Stimulated activated CD8-positive, alpha-beta memory T cell treated with anti-CD3 and anti-CD28 coated beads, Interleukin-15, amount 100 ng/mL, for 1 hour (primary cell): ENCODE measurements at places on chromosomes 7 and 10.

GRCh38 chr10:88672041-88672440 is 7.8 kb downstream of the LIPF start:
- no peak for DNase-seq

DNA sequence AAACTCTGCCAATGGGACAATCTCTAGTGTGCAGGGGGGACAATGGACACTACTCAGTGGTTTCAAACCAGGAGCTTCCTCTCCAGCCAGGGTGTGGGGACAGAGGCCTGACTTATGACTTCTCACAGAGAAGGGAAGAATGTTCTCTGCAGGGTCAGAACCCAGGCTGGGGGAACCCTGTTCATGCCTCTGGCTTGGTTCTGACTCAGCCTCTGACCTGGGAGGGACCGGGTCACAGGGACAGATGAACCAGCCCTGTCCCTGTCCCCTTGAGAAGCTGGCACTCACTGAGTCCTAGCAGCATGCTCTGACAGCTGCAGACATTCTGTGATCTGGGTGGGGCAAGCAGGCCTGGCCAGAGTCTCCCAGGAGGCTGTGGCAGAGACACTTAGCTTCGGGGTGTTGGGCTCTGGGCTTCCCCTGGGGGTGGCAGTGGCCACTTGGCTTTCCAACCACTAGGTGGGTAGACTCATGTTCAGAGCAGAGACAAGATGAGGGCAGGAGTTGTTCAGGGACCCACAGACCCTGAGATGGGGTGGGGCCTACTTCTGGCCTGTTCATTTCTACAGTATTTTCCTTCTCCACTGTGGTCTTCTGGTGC is 13.6 kb downstream of the TSPAN15 start:
- no peak for DNase-seq

DNA sequence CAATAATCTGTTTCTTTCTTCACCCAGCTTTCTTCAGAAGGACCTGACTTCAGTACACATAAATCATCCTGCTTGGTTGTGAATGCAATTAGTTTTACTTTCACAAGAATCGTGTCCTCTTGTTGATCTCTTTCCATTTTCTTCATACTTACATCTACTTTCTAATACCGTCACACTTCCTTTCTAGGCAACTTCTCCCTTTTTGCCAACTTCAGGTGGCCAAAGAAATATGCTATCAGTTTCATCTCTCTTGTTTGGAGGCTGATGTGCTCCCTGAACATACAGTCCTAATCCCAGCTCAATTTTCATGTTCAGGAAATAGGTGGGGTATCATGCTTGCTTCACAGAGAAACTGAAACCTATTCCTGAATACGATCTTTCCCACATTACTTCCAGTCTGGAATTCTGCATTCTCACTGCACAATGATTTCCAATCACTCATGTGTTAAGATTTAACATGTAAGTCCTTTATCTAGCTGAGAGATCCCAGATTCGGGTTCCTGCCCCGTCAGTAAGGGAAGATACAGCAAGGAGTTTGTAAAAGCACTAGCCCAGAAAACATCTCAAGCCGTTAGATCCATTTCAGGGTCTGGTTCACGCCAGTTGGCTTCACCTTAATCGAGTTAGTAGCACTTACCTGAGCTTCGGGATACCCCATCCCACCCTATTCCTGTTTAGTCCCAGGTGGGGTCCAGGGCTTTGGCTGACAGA is 994 bp downstream of the SLC25A28 start:
- DNase-seq: no peak

- DNase-seq: no peak
These were observed 23.0 kb upstream of the C7orf33 start for GRCh38 chr7:148567524-148567923.

GRCh38 chr10:79431891-79432831 is 13.3 kb downstream of the ZCCHC24 start:
- DNase-seq: no peak

DNA sequence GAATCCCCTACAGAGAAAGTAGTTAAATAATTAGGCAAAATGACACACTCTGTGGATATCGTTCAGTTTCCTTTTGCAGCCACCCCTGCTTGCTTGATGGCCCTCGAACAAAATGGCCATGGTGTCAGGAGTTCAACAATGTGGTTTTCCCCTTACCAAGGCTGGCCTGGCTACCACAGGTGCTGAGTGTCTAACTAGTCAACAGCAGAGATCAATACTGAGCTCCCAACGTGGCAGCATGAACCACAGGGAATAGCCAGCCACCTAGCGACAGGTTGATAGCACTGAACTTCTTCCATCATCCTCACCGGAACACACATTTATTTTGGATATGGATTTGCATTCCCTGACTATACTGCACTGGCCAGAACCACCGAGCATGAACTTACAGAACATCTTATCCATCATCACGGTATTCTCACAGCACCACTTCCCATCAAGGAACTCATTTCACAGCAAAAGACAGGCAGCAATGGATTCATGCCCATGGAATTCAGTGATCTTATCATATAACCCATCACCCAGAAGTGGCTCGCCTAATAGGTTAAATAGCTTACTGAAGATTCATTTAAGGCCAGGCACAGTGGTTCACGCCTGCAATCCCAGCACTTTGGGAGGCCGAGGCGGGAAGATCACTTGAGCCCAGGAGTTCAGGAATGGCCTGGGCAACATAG is 6.3 kb downstream of the C10orf67 start:
- no peak for DNase-seq

GRCh38 chr7:150787321-150788281 is 12.6 kb downstream of the TMEM176B start:
- DNase-seq: no peak

GRCh38 chr7:47648275-47648925 is 66.5 kb upstream of the TNS3 start:
- no peak for DNase-seq

DNA sequence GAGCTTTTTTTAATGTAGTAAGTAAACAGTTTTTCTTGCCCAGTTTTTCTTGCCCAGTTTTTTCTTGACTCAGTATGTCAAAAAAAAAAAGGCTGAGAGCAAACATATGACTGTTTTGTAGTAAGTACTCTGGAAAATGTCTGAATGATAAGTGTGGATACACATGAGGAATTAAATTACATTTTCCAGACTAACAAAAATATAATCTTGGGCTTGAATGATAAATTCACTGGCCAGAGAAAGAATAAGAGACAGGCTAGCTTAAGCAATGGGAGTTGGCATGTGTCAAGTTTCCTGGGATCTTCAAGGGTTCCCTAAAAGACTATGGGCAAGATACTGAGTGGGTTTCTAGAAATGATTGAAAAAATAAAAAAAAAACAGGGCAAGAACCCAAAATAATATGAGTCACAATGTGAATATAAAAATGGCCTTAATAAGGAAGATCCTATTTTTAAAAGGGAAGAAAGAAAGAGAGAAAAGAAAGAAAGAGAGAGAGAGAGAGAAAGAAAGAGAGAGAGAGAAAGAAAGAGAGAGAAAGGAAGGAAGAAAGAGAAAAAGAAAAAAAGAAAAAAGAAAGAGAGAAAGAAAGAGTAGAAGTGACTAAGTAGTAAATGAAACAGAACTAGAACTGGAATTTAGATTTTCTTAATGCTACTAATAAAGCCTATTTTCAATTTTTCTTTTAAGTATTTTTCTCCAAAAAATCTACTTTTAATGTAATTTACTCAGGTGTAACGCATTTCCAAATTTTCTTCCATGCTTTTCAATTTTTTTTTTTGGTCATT is 60.2 kb downstream of the TFPI2 start:
- DNase-seq: no peak

DNA sequence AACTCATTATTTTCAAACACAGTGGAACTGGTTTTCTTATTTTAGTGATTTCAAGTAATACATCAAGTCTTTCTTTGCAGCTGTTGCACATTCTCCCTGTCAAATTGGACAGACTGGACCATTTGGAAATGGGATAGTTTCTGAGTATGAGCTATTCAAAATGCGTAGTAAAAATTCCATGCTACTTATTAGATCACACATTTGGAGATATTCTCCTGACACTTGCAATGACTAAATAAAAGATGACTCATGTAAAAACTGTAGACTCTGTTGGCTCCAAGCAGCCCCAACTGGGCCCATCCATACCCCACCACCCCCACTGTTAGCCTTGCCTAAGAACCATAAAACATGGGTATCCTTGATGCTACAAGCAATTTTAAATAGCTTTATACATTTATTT is 25.9 kb upstream of the BICC1 start:
- DNase-seq: no peak

GRCh38 chr10:32646535-32646934 is 200.6 kb downstream of the CCDC7 start:
- no peak for DNase-seq

DNA sequence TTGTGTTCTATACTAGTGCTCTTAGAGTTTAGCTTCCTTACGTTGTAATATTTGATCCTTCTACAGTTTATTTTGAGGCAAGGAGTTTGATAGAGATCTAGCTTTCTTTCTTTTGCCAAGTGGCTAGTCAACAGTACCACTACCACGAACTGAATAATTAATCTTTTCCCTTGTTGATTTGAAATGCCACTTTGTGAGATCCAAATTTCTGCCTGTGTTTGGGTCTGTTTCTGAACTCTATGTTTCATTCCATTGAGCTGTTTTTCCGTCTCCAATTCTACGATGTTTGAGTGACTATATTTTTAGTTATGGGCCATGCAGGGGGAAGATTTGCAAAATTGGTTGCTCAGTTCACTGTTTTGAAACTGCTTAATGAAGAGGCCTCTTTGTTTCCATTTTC is 134.7 kb downstream of the KIAA1217 start:
- DNase-seq: no peak

- no peak for DNase-seq
These were observed 267.0 kb downstream of the PLXNA4 start for GRCh38 chr7:132309102-132309805.
